ENCODE measurements at places on chromosomes 1 and 21.

- DNase-seq: no peak
Observed at GRCh38 chr1:57024855-57025254, 59.0 kb upstream of the C8B start.

DNA sequence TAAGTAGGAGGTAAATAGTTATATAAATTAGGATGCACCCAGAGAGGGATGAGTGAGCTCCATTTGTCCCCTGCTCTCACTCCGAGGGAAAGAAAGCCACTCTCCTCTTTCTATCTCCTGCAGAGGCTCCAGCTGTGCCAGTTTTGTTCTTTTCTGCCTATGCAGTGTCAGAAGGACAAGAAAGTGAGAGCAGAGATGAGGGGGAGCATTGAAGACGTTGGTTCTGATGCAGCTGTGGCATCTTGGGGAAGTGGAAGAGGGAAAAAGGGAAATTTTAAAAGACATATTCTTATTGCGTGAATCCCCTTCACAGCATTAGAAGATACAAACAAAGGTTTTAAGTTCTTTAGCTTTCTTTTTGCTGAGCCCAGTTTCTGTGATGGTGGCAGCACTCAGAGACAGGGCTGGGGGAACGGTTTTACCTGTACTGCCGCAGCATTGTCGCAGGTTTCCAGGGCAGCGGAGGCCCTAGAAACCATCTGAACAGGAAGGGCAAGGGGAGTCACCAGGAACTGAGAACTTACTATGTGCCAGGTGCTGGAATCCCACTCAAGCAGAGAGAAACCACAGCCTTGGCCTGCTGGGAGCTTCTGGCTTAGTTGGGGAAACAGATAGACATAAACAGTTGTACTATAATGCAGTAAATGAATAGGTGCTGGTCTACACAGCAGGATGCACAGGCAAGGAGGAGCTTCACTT is 44.9 kb upstream of the USP24 start:
- DNase-seq: no peak

DNA sequence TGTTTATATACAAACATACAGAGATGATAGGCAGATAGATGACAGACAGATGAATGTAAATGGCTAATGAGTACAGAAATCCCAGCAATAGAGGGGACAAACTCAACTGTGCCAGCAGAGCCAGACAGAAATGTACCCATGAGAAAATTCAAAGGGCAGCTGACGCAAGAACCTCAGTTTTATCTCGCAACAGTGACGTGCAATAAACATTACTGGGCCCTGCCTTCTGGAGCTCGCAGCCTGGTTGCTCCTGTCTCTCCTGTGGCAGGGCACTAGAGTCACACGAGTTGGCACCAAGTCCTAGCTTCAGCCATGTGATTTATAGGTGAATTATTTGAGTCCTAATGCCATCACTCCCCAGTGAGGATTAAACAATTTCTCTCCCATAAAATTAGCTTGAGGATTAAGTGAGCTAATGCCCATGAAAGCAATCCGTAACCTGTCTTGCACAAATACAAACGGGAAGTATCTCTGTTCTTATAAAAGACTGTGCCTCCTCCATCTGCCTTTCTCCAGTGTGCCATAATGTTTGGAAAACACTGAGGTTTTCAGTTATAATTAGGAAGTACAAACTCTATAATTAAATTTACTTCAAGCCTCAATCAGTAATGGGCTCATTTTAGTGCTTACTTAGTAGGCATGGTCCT is 50.7 kb downstream of the VAV3 start:
- DNase-seq: no peak

GRCh38 chr1:242870966-242871365 is 346.5 kb upstream of the PLD5 start:
- no peak for DNase-seq

GRCh38 chr1:229107304-229107815 is 163.6 kb upstream of the RAB4A start:
- no peak for DNase-seq

DNA sequence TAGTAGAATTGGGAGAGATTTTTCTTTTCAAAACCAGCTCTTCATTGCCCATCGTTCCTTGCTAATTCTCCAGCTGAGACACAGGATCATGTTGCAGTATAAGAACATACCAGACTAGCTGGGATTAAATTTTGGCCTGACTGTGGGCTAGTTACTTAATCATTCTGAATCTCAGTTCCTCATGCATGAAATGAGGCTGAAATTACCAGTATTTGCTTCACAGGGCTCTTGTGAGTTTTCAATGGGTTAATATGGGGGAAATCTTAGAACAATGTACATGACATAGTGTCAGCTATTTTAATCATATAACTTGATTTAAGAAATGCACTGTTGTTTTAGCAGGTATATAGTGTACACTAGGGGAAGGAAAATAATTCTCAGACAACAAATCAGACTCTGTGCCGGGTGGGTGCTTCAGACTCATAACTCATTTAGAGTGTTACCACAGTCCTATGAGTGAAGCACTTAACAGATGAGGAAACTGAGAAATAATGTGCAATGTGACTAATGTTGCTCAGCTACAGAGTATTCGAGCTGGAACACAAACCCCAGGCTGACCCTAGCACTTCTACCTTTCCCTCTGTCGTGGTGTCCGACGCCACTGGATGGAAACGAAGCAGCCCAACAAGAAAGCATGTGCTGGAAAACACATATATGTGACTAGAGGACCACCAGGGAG is 137.6 kb upstream of the SGIP1 start:
- DNase-seq: peak; percentile 36

GRCh38 chr1:95653618-95654017 is 419.6 kb downstream of the RWDD3 start:
- DNase-seq: no peak

DNA sequence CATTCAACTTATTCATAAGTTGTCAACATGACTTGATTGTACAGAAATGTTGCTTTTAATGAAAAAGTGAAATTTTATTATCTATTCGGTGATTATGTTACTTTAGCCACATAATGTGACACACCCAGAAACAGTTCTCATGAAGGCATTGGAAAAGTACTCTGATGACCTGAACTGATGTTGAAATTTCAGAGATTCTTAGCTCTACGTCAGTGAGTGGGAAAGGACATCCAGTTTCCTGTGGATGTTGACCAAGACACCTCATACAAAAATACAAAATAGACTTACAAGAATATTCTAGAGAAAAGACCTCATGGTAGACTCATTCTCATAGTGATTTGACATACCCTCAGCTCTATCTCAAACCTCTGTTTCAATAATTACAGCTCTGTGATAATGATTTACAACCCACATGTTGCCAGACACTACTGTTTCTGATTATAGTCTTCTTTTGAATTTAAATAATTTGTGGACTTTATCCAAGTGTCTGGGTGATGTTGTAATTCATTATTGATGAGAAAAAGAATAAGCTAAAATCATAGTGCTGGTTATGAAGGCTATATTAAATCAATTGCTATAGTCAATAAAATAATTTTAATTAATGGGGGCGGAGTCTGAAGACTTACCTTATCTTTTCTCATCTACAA is 37.3 kb downstream of the KCNK2 start:
- DNase-seq: peak; percentile 49

GRCh38 chr1:211640301-211640630 is 35.2 kb downstream of the NEK2 start:
- no peak for DNase-seq

GRCh38 chr1:53715478-53715877 is 23.5 kb downstream of the GLIS1 start:
- DNase-seq: peak; percentile 24
